ENCODE measurements at places on chromosomes 7 and 10. TPM values are rescaled to one million over a fixed set of nuclear protein-coding genes. Genes with fewer than 3 reads are reported as not detected.

DNA sequence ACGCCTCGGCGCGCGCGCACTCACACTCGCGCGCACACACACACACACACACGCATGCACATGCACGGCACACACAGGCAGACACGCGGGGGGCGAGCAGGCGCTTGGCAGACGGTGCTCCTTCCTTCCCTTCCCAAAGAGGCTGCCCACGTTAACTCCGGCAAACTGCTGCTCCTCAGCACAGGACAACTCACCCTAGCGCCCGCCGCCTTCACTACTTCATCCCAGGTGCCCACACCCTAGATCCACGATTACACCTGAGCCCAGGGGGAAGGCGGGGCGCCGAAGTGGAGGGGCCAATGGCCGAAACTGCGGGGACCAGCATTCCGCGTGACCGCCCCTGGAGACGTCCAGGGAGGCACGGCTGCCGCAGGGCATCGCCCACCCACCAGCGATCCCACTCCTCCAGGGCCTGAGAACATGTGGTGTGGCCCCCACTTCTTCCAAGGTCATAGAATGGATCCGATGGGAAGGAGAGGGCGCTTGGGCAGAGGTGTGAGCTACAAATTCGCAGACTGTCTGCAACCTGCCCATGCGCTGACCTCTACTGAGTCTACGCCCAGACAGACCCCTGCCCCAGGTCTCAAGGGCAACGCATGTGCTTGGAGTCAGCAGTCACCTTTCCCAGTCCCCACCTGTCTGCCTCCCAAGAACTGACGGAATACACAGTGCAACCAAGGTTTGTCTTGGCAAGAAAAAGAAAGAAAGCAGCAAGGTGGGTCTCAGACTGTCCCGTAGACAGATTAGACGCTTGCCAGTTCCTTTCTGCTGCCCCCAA lies 74.6 kb downstream of the CALN1 start:
- DNase-seq, result no peak

DNA sequence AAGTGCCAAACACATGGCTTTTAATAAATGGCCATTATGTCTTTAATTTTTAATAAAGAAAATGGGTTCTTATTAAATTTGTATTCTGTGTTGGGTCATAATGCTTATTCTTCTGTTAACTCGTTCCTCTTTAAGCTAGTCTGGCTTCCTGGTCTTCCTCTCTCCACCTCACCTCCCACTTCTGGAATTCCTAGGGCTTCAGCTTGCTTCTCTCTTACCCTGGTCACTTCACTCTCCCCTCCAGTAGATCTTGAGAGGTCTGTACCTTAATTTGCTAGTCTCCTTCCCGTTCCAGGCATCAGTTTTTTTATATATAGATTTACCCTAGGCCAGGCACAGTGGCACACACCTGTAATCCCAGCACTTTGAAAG lies 111.2 kb downstream of the RALA start:
- no peak for DNase-seq

Gene MRPS33
- total RNA-seq, result 17.0 TPM

Gene FFAR4
- not detected for total RNA-seq

DNA sequence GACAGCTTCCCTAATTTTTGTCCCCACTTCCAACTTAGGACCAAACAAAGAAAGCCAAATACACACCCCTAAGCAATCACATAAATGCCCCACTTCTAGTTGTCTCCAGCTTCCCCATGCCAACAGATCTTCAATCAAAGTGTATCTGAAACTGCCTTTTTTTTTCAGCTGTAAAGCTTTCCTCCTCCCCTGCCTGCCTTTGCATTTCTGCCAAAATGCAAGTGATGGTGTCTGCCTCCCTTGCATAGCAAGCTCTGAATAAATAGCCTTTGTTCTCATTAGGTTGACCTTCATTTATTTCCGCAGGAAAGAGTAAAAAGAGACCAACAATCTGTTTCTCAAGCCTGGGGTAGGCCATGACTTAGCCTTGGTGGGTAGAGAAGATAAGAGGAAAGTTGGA lies 459.4 kb downstream of the GPAM start:
- DNase-seq, result no peak

Gene FAM180A
- total RNA-seq, result not detected

GRCh38 chr7:84529480-84530205 lies 335.1 kb upstream of the SEMA3A start:
- DNase-seq, result no peak

DNA sequence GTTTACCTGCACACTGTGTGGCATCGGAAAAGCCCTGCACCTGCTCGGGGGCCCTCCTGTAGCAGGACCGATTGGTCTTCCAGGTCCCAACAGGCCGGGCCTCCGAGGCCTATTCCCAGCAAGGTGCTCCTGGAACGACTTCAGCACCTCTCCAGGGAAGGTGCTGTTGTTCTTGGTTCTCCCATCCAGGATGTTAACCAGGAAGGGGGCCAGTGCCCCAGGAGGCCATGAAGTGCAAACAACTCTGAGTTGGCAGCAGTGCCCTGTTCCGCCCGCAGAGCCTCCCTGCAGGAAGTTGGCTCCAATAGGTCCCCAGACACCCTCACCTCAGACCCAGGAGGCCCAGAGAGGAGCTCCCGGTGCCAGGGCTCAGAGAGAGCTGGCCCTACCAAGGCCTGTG lies 64.0 kb upstream of the DUSP5 start:
- DNase-seq, result no peak

GRCh38 chr7:4123346-4123745 lies 558.7 kb upstream of the FOXK1 start:
- no peak for DNase-seq

- no peak for DNase-seq
These were observed 807 bp upstream of the MINPP1 start for GRCh38 chr10:87503886-87504285.

Gene TMEM213
- not detected for total RNA-seq

DNA sequence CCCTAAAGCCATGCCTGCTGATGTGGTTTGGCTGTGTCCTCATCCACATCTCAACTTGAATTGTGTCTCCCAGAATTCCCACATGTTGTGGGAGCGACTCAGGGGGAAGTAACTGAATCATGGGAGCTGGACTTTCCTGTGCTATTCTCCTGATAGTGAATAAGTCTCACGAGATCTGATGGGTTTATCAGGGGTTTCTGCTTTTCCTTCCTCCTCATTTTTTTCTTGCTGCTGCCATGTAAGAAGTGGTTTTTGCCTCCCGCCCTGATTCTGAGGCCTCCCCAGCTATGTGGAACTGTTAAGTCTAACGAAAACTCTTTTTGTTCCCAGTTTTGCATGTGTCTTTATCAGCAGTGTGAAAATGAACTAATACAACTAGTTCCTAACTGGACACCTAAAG lies 11.8 kb downstream of the MACROH2A2 start:
- DNase-seq, result no peak

Gene PRTFDC1
- total RNA-seq, result 8.0 TPM

- no peak for DNase-seq
These were observed 29.4 kb upstream of the RHEB start for GRCh38 chr7:151549083-151549482.

DNA sequence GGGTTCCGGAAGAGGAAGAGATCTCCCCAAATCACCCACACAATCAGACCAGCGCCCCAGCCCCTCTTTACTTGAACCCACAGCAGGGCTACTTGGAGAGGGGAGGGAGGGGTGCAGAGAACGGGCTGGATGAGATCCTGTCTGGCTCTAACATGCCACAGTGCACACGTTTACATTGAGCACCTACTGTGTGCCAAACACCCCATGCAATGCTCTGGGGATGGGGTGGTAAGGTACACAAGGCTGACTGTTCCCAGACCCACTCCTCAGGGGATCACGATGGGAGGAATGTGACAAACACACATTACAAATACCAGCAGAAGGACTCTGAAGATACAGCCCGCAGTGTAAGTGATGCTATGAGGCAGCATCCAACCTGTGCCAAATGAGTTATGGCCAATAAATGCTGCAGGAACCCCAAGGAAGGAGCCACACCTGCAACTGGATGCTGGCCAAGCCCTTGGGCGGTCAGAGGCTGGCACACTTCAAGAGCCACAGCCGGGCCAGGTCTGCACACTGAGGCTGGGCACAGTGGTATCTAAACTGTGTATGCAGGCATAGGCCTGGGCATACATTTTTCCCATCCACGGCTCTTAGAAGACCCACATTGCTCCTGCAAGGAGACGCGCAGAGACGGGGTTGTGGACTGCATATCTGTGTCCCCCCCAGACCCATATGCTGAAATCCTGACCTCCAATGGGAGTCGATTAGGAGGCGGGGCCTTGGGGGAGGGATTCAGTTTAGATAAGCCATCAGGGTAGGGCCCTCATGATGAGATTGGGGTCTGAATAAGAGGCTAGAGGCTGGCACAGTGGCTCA lies 6.4 kb downstream of the SPOCK2 start:
- no peak for DNase-seq

Gene LHPP
- total RNA-seq, result 4.9 TPM

Gene GNAI1
- total RNA-seq, result 36.2 TPM

GRCh38 chr7:69465262-69465661 lies 133.0 kb upstream of the AUTS2 start:
- no peak for DNase-seq

Gene ENO4
- not detected for total RNA-seq

Gene ADAM22
- 2.0 TPM for total RNA-seq

Gene IKZF1
- 0.17 TPM for total RNA-seq

GRCh38 chr7:129684777-129685176 lies 73.3 kb downstream of the NRF1 start:
- peak; percentile 87 for DNase-seq

Gene VAX1
- not detected for total RNA-seq

Gene SMO
- 5.8 TPM for total RNA-seq

Gene STAG3
- total RNA-seq, result 0.17 TPM

- no peak for DNase-seq
These were observed 20.0 kb downstream of the NEURL1 start for GRCh38 chr10:103513380-103514060.

Gene SUV39H2
- 17.7 TPM for total RNA-seq

- no peak for DNase-seq
These were observed 246.9 kb upstream of the MKLN1 start for GRCh38 chr7:131080754-131081153.

Gene CYP2C9
- total RNA-seq, result not detected

DNA sequence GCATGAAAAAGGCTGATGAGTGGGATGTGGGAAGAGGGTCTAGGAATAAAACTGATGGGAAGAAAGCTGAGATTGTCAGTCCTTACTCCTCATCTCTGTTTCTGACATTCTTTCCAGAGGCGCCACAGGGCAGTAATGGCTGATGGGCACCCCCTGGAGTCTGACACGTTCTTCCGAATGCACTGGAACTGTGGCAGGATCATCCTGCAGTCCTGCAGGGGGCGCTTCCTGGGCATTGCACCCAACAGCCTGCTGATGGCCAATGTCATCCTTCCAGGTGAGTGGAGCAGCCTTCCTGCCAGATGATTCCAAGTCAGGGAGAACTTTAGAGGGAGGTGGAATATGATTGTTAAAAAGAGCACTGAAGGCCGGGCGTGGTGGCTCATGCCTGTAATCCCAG lies 4.8 kb downstream of the FSCN3 start:
- DNase-seq, result peak; percentile 32

Gene LSM8
- total RNA-seq, result 40.5 TPM

Gene UCN3
- not detected for total RNA-seq

Gene PHKG1
- 0.34 TPM for total RNA-seq

GRCh38 chr7:23802720-23803397 lies 92.8 kb downstream of the STK31 start:
- no peak for DNase-seq
